ENCODE measurements at places on chromosomes 4 and X.
A peak's percentile ranks its signal among the peaks of the same experiment; 100 is the strongest.

DNA sequence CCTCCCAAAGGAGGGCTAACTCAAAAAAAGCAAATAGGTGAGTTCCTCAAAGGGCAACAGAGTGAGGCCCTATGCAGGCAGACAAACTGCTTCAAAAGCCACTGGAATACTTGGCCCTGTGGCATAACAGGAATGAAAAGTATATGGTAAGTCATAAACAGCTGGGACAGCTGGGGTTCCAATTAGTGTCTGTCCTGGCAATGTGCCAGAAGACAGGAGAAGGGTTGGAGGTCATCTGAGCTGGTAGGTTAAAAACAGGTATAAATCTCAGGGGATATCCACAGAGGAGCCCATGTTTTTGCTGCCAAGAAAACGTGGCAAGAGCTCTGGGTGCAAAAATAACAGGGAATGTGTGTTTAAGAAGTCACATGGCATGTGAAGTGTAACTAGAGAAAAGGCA is 111.6 kb downstream of the APOOL start:
- no peak for DNase-seq

DNA sequence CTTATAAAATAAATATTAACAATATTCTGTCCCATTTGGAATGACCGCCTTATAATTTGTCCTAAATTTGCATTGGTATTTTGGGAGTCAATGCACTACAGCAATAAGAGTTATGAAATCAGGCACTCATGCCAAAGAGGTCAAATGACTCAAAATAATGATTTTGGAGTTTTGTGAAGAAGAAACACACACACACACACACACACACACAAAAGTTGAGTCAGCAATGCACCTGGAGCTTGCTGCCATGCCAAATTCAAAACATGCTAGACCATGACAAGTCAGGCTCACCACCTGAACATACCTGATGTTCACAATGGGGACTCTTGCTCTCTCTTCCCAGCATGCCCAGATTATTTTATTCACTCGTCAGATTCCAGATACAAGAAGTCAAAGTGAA is 56.7 kb downstream of the PROM1 start:
- no peak for DNase-seq

- no peak for DNase-seq
Observed at GRCh38 chr4:145868637-145869409, 69.8 kb downstream of the ZNF827 start.

- no peak for DNase-seq
Observed at GRCh38 chr4:98793658-98794057, 135.2 kb upstream of the TSPAN5 start.

DNA sequence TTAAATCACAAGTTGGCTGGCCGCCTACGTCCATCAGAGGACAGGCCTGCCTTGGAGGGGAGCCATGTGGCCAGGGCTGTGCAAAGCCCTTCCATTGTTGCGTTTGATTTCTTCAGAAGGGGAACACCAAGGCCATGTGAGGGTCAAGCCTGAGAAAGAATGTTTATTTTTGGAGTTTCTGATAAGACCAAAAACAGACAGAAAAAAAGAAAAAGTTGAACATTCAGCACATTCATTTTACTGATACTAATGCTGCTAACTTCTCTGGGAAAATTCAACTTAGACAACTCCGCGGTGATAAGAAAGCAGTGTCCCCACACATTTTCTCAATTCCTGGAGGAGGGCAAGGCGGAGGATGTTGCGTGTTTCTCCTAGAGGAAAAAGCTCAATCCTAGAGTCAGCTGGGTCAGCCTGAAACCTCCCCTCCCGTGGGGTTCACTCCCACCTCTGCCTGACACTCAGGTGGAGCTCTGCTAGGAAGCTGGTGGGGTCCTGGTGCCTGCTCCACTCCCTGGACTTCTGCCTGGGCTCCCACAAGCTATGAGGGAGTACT is 63.5 kb downstream of the ANAPC4 start:
- DNase-seq: no peak

- DNase-seq: peak; percentile 83
Observed at GRCh38 chr4:88158489-88159228, at the start of gene ABCG2. Gene ABCG2, minus strand, starts transcription at chr4:88158639. Its CDS starts 18,644 bp downstream, at chr4:88139995.
